Activated T-cell treated with anti-CD3 and anti-CD28 coated beads, Interleukin-2, amount 50 U/mL, for 1 hour (primary cell): ENCODE measurements at places on chromosomes 7 and 10.
A peak's percentile ranks its signal among the peaks of the same experiment; 100 is the strongest.

GRCh38 chr7:2143981-2144595 lies 88.7 kb downstream of the MAD1L1 start:
- DNase-seq = no peak

DNA sequence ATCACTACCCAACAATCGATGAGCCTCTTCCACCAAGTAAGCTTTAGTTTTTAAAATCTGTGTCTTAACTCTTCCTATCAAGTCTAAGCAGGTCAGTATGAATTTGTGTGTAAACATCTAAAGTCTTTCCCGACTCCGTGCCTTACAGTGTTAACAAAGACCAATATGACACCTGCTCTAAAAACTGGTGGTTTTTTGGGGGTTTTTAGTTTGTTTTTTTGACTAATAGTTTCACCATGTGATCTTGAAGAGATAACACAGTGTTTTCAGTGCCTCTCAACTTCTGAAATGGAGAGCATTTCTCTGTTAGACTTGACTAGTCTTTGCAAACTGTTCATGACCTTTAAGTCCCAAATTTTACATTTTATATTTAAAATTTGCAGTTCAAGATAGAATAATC lies 132.0 kb upstream of the STK17A start:
- DNase-seq = no peak

DNA sequence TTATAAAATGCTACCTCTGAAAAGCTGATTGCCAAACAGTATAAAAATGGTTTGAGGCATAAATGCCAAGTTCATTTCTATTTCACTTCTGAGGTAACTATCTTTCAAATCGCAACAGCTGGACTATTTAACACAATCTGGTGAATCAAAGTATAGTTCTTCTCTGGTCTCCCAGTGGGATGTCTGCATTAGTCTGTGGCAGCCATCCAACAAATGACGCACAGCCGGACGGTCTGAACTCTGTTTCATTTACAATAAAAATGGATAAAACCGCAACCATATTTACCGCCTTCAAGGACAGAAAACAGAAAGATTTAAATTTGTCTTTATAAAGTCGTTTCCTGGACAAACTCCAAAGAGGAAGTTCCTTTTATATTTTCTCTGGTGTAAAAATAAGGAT lies 41.9 kb downstream of the ENO4 start:
- DNase-seq = no peak

DNA sequence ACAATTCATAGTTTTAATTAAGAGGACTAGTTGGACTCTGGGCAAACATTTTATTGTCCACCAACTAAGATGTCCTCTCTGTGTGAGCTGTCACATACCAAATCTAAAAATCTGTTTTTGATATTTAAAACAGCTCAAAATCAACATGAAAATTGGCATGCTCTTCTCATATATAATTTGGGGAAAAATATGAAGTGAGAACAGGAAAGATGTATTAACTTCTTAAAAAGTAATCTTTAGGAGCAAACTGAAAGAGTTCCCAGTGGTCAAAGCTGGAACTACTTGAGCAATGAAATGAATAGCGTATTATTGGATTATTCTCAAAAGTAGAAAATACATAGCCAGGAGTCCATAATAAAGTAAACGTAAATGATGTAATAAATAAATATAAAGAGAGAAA lies 147.2 kb downstream of the DYNC1I1 start:
- DNase-seq = no peak

DNA sequence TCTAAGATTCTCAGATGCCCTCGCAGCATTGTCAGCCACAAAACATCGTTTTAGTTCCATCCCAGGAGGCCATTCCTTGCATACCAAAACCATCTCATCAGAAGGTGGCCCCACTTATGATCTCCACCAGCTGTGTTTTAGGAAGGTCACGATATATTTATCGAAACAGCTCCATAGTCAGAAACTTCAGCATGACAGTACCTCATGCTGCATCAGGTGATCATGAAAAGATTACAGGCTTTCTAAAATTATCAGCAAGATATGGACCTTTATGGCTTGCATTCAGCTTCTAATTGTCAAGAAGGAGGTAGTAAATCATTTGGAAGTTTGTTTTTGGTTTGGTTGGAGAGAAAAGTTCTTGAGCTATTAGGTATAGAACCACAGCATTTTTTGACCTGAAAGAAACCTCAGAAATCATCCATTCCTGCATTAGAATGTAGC lies 20.0 kb downstream of the JAZF1 start:
- DNase-seq = no peak

DNA sequence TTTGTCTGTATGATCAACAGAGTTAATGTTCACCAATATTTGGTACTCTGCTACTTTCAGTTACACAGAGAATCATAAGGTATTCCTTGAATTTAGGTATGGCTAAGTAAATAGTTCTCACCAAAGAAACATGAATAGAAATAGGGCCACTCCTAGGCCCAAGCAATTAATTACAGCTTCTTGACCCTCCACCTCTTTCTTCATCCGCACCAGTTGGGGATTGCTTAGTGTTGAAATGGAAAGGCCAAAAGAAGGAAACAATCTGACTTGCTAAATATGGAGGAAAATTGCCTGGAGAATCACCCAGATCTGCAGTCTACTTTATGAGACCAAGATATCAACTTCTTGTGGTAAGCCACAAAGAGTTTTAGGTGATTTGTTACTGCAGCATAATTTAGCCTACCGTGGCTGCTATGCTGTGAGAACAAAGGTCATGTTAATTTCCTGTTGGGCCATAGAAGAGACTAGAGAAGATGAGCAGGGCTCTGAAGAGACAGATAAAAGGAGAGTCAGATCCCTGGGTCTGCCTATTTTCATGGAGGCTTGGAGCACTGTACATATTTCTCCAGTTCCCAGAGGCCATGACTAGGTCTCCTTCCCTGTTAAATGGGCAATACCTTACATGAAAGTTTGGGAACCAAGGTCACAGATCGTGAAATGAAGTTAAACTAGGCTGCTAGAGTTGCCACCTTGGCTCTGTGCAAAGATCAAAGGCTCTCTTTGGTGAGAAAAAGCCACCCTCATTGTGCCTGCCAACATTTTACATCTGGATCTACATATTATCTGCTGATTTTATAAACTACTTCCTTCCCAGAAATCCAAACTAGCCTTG lies 93.3 kb upstream of the GDF10 start:
- DNase-seq = no peak

DNA sequence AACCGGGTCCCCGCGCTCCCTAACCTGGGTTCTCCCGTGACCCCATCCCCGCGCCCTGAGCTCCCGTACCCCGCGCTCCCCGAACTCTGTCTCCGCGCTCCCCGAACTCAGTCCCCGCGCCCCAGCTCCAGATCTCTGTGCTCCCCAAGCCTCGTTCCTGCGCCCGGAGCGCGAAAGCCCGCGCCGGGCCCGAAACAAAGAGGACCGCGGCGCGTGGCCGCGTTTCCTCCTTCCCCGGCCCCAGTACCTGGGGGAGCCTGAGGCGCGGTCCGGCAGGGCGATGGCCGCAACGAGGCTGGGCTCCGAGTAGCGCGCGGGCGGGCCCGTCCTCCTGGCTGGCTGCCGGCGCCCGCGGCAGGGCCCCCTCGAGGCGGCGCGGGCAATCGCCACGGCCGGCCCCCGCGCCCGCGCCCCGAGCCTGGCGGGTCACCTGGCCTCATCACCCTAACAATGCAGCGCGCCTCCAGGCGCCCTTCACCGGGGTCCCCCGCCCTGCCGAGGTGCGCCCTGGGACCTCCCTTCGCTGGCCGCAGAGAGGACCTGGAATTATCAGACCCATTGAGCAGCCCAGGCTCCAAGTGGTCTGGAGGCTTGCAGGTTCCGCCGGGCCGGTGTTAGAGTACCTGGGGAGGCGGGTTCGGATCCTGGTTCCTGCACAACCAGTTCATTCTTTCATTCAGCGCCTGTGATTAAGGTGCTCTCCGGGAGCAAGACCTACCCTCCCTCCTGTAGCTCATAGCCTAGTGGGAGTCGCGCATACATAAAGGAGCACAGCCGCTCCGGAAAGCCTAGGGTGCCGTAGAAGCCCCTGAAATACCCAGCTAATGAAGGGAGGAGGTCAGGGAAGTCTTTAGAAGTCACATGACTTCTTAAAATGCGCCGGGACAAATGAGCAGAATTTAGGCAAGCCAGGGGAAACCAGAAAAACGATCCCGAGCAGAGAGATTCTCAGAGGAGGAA lies at the start of gene TNS3:
TNS3 (minus strand) TSS at position 308 of the 960 bp plus-strand sequence. CDS start 142,475 bp downstream, outside the sequence.
- DNase-seq = no peak

DNA sequence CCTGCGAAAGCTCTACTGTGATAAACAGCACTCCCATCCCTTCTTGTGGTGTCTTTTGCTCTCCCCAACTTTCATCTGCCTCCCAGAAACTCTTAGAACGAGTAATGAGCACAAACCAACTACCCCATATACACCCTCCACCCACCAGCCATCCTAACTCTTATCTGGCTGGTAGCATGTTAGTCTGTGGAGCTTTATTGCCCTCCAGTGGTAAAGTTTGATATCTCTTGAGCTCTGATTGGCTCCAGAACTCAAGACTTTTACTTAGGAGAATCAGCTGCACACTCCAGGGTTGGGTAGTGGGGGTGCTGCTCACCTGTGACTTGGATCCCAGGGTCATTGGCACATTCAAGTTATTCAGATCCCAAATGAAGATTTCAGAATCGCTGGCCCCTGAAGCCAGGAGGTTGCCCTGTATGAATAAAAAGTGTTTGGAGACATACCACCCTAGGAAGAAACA lies 10.9 kb downstream of the SEC31B start:
- peak; percentile 42 for DNase-seq

GRCh38 chr7:30329716-30330115 lies 45.3 kb downstream of the ZNRF2 start:
- no peak for DNase-seq

- no peak for DNase-seq
Measured at GRCh38 chr7:37065779-37066271, 341.5 kb upstream of the AOAH start.

GRCh38 chr10:132104471-132105301 lies 38.9 kb downstream of the JAKMIP3 start:
- no peak for DNase-seq

DNA sequence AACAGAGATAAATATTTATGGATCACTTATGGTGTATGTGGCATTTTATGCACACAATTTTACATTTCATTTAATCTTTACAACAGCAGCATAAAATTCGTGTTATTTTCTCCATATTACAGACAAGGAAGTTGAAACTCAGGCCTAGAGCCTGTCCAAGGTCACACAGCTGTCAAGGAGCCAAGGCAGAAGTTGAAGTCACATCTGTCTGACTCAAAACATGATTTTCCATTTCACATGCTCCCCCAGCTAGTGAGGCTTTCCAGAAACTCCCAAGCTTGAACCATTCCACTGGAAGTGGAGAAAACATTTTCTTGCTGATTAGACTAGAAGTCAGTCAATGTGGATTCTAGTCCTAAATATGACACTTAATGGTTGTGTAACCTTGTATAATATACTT lies 110.5 kb downstream of the HECTD2 start:
- DNase-seq = no peak

DNA sequence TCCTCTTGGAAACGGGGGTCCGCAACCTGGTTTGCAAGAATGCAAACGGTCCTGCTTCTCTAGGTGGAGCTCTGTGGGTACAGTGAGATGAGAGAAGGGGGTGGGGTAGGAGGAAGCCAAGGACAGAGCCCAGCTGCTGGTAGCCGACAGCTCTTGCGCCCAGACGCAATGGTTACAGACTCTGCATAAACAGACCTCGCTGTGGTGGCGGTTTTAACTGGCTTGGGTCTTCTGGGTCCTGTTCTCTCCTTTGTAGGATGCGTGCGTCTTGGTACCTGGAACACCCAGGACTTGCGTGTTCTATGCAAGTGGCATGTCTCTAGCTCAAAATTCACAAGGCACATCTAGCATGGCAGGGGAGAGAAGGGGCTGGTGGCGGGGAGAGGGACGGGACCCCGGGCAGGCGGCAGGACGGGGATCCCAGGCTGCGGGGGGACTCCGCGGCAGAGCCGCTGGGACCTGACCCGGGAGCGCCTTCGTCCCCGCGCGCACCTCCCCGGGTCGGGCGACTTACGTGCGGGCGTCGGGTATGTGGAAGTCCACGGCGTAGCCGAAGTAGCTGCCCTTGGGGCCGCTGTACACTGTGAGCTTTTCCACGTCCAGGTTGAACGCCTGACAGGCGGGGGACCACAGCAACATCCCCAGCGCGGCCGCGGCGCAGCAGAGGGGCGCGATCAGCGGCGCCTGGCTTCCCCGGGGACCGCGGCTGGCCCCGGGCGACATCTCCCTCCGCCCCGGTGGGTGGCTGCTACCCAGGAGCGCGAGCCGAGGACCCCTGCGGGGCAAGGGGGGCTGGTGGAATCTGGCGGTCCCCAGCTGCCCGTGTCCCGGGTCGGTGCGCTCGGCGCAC lies 448 bp downstream of the ITGA8 start:
- no peak for DNase-seq

- no peak for DNase-seq
Measured at GRCh38 chr10:124449170-124450011, 444 bp downstream of the NKX1-2 start.

DNA sequence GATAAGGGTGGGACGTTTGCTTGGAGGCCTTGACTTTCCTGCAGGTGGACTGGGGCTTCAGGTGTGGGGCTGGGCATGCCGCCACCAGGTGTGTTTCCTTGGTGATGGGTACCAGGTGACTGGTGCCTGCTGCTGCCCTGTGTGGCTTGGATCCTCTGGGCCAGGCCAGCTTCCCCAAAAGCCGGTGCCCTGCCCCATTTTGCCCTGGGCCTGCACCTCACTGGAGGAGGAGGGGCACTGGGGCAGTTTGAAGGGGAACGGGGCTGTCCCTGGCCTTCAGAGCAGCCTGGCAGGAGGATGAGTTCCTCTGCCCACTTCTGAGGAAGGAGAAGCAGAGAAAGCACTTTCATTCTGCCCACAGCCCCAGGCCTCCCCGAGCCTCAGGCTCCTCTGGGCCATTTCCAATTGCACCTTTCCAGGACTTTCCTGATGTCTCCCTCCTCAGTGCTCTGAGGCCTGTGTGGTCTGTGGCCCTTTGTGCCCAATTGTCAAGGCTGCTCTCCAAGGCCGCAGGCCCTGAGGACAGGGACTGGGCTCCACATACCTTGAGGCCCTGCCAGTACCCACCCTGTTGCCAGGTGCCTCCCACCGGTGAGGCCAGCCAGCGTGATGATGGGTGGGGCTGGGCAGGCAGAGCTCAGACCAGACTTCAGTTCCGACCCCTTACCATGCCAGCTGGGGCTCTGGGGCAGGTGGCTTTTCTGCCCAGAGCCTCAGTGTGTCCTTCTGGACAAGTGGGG lies 25.3 kb upstream of the SMARCD3 start:
- DNase-seq = no peak
